ENCODE measurements at places on chromosomes 4 and X.

- DNase-seq, result no peak
These were observed 25.8 kb upstream of the ARHGEF38 start for GRCh38 chr4:105526656-105527055.

DNA sequence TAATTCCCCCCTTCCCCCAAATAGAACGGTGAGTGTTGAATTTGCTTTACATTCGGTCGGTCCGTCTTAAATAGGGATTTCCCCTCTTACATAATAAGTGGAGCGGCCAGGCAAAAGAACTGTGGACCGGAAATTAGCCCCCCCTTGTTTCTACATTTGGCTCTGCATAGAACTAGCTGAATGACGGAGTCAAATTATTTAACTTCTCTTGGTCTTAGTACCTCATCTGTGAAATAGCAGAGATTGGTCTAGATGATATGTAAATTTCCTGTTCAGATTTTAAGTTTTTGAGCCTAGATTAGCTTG lies 1.3 kb downstream of the SPATA18 start:
- DNase-seq, result no peak

- peak; percentile 64 for DNase-seq
These were observed 23.5 kb upstream of the SYNPO2 start for GRCh38 chr4:118865091-118865708.

- DNase-seq, result no peak
These were observed 31.9 kb downstream of the ANAPC10 start for GRCh38 chr4:145066063-145066501.
